ENCODE measurements at places on chromosomes 7 and 10.

GRCh38 chr7:129780974-129781927 is 169.7 kb downstream of the NRF1 start:
- DNase-seq, result no peak

DNA sequence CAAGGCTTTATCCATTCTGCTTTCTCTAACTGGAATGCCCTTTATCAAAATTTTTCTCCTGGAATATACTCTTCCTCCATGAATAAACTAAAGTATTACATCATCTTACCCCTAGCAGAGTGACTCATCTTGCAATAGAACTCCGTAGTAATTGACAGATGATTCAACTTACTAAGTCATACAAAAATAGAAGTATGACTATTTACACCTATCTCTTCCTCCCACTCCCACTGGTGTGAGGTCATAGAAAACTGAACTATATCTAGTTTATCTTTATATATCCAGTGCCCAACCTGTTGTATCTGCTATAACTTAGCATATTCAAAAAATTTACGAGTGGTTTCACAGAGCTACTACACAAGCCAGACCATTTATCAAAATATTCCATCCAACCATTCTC is 26.1 kb downstream of the ABCB1 start:
- DNase-seq, result no peak

- no peak for DNase-seq
These were observed 42.0 kb downstream of the GPRIN2 start for GRCh38 chr10:46514431-46514861.

DNA sequence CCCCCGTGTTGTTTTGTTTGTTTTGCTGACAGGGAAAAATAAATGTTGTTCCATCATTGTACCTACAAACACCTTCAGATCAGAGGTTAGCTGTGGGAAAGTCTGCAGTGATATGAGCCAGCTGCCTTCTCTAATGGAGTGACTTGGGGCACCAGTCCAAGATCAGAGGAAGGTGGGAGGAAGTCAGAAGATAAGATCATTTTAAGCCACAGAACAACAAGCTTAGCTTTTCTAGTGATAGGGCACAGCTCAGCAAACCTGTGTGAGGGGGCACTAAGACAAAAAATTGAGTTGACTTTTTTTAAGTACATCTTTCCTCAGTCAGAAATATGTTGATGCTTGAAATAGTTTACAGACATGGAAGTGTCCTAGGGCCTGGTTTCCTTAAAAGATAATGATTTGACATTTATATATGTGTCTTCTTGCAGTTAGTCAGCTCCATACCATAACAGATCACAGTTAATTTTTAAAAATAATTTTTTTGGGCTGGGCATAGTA is 240.3 kb upstream of the KAT6B start:
- no peak for DNase-seq

DNA sequence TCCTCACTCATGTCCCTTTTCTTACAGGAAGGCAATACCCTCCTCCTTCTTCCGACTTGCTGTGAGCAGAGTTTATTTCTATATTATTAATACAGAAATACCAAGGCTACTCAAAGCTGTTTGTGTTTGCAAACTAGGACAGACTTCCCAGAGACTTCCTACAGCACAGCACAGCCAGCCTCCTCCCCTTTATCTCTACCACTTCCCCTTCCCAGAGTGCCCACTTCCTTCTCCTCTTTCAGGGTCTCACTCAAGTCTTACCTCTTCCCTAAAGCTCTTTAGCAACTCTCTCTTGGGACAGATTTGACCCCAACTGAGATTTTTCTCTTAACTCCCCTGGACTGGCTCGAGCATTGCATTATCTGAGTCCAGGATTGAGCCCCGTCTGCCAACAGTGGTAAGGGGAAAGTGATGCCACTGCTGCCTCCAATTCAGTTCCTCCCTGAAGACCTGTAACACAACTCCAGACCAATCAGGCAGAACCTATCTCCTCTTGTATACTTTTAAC is 5.5 kb upstream of the LRGUK start:
- no peak for DNase-seq

- no peak for DNase-seq
These were observed 13.4 kb upstream of the FIS1 start for GRCh38 chr7:101258243-101258731.

- no peak for DNase-seq
These were observed 36.7 kb downstream of the SPAM1 start for GRCh38 chr7:123961771-123962170.

DNA sequence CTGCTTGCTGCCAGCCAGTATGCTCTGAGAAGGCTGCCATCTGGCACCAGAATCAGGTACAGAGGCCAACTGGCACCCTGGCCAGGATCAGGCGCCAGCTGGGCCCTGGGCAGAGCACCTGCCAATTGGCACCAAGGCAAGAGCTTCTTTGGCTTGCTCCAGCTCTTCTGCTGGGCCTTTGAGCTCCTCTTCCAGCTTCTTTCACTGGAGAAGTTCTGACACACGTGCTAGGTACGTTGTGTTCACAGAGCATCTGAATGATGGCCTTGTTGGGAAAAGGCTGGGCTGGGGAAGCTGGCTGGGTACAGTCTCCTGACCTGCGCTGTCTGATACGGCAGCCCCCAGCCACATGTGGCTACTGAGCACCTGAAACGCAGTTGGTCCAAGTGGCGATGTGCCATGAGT is 31.7 kb upstream of the OPALIN start:
- no peak for DNase-seq

GRCh38 chr7:117036053-117036669 is 82.9 kb downstream of the ST7 start:
- no peak for DNase-seq

- DNase-seq, result no peak
These were observed 18.9 kb downstream of the INSIG1 start for GRCh38 chr7:155316427-155317113.

- no peak for DNase-seq
These were observed 3.5 kb upstream of the ADIRF start for GRCh38 chr10:86964847-86965190.

GRCh38 chr10:48400129-48400849 is 93.8 kb downstream of the MAPK8 start:
- no peak for DNase-seq

DNA sequence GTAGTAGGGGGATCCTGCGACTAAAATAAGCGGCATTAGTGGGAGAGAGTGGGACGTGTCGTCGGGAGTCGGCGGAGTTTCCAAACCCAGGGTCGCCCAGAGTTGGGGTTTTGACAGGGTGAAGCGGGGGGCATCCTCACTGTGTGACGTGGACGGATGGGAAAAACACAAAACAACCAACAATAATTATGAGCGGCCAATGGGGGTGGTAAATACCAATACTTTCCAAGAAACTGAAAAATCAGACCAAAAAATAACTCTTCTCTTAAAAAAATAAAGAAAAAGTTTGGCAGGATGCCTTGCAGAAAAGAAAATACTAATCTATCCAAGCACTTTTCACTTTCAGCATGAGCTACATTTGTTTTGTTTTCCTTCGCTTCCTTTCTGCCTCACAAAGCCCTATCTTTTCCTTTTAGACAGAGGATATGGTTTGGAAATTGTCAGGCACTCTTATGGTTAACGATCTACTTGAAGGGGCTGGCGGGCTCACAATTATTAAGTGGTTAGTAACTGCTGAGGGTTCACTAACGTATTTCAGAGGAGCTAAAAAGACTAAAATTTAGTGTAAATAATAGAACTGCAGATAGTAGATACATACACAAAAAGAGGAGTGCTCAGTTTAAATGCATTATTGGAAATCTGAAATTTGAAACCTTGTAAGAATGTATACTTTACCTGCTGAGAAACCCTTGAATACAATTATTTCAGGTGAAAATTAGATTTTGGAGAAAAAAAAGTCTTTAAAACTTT is 802 bp upstream of the CDK6 start:
- no peak for DNase-seq

DNA sequence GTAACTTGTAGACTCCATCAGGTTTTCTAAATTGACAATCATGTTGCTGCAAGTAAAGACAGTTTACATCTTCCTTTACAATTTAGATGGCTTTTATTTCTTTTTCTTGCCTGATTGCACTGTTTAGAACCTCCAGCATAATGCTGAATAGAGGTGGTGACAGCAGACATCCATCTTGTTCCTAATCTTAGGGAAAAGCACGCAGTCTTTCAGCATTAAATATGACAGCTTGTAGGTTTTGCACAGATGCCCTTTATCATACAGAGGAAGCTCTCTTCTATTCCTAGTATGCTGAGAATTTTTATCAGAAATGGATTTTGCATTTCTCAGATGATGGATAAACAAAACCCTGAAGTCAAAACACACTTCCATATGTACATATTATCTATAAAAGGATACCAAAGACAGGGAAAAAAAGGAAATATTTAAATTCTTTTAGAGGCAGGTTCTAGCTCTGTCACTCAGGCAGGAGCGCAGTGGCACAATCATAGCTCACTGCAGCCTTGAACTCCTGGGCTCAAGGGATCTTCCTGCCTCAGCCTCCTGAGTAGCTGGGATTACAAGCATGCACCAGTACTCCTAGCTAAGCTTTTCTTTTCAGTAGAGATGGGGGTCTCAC is 69.1 kb upstream of the KCNIP2 start:
- DNase-seq, result no peak

DNA sequence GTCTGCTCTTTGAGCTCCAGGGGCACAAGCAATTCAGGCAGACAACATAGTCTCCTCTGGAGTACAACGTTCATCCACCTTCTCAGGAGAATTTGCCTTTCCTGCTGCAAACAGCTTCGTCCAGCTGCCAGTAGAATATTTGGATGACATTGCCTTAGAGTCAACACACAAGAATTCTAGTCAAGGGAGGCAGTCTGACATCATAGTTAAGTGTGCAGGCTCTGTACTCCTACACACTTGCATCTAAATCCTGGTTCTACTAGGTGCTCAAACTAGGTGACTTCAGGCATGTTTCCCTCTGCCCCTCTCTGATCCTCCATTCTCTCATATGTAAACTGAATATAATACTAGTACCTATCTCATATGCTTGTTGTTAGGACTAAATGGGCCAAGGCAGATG is 314.8 kb downstream of the HPSE2 start:
- no peak for DNase-seq

GRCh38 chr7:130227883-130228575 is 20.4 kb downstream of the SSMEM1 start:
- no peak for DNase-seq

DNA sequence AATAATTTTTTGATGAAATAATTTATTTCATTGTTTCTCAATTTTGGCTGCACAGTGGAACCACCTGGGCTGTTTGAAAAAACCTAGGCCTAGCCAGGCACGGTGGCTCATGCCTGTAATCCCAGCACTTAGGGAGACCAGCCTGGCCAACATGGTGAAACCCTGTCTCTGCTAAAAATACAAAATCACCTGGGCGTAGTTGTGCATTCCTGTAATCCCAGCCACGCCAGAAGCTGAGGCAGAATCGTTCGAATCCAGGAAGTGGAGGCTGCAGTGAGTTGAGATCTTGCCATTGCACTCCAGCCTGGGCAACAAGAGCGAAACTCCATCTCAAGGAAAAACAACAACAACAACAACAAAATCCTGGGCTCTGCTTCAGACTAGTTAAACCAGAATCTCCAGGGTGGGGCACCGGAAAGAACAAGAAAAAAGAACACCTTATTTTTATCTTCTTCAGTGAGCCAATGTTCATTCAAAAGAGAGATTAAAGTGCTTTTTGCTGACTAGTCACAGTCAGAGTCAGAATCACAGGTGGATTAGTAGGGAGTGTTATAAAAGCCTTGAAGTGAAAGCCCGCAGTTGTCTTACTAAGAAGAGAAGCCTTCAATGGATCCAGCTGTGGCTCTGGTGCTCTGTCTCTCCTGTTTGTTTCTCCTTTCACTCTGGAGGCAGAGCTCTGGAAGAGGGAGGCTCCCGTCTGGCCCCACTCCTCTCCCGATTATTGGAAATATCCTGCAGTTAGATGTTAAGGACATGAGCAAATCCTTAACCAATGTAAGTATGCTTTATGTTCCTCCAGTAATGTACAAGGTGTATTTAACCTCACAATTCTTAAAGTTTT is at the start of gene CYP2C18:
TSS of gene CYP2C18 (plus strand) at position 516 of the 841 bp plus-strand sequence. CDS start at position 607, 91 bp downstream.
- no peak for DNase-seq

DNA sequence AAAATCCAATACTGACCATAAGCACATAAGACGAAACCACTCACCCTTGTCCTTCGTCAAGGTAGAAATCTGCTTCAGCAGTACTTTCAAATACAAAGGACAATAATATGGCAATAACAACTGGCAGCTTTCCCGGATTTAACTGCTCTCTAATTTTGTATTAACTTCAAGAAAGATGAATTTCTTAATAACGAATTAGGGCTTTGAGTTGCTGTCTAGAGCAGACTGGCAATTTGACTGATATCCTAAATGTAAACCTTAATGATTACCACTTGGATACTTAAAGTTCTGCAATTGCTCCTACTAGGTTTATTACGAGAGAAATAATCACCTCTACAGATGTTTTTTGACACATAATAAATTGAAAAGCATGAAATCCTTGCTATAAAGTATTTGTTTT is 418.7 kb downstream of the MAGI2 start:
- DNase-seq, result no peak

GRCh38 chr10:10661176-10661575 is 356.5 kb upstream of the CELF2 start:
- DNase-seq, result no peak

GRCh38 chr7:39683216-39683845 is 60.0 kb downstream of the RALA start:
- no peak for DNase-seq

DNA sequence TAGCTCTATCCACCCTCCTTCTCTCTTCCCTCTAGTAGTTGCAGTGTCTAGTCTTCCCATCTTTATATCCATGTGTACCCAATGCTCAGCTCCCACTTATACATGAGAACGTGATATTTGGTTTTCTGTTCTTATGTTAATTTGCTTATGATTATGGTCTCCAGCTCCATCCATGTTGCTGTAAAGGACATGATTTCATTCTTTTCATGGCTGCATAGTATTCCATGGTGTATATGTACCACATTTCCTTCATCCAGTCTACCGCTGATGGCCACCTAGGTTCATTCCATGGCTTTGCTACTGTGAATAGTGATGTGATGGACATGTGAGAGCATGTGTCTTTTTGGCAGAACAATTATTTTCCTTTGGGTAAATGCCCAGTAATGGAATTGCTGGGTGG is 6.5 kb downstream of the PRSS2 start:
- DNase-seq, result no peak

DNA sequence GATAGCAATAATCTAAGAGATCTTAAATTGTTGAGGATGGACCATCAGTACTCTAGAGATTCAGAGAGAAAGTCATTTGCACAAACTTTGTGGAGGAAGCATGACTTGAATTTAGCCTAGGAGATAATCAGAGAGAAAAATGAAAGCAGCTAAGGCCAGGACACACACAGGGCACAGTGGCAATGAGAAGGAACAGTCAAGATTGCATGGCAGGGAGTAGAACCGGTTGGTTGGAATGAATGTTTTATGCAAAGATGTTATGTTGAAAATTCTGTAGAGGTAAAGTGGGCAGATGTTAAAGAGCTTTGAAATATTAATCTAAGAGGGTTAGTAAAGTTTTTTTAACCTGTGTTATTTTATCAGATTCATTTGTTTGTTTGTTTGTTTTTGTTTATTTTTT is 521.8 kb downstream of the GATA3 start:
- no peak for DNase-seq

DNA sequence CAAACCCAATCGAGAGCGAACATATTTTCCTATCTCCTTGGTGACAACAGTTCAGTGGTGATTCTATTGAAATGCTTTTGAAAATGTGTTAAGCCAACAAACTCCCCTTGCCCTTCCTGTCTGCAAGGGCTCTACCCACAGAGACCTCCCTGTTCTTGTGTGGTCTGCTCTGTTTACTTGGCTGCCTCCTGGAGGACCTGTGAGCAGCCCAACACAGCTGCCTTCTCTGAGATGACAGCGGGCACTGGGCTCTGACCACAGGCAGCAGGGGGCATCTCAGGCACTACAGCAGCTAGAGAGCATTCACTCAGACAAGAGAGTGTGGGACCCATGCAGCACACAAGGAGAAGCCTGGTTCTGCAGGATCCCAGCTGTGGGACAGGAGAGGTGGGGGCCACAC is 416.4 kb downstream of the TCERG1L start:
- no peak for DNase-seq
